ENCODE measurements at places on chromosomes 2 and 18. TPM values are rescaled to one million over a fixed set of nuclear protein-coding genes. Genes with fewer than 3 reads are reported as not detected.

DNA sequence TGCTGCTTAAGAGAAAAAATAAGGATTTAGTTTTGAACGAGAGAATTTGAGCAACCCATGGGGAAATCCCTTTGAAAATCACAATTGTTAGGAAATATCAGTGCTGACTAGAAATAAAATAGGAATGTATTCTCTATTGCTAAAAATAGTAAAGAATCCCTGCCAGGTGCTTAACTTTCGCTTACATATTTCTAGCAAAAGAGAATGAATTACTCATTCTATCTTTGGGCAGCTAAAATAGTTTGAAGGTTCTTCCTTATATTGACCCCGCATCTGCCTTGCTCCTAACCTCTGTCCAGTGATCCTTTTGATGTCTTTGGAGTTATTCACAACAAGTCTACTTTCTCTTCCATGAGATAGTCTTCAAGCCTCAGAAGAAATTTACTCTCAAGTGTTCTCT is 103.8 kb downstream of the PLCL1 start:
- no peaks in the 10 kb centered on the region for H3K36me3 ChIP-seq
- H3K4me1 ChIP-seq, result peaks cover 7% of the 10 kb centered on the region
- H3K27me3 ChIP-seq, result no peaks in the 10 kb centered on the region
- no peak overlapping the region for H3K27ac ChIP-seq

DNA sequence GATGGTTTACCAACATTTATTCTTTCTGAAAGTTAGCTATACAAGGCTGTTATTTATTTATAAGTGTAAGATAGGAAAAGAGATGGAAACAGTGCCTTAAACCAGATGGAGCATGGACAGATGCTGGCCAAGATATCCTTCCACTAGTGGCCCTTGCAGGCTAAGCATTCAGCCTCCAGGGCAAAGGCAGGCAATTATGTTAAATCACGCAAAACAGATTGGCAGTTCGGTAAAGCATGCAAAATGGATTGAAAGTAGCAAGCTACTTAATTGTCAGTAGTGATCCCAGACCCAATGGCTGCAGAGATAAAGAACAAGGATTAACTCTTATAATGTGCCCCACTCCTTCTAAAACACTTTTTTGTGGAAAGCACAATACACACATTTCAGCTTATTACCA is 105.4 kb upstream of the MAP4K3 start:
- no peak overlapping the region for H3K4me3 ChIP-seq
- H3K4me1 ChIP-seq, result peaks cover 10% of the 10 kb centered on the region
- H3K36me3 ChIP-seq, result no peaks in the 10 kb centered on the region
- no peak for DNase-seq
- H3K27ac ChIP-seq, result no peak overlapping the region

The LGALSL gene
- total RNA-seq, result 8.7 TPM

GRCh38 chr2:220103596-220103995 is 476.2 kb downstream of the SLC4A3 start:
- H3K36me3 ChIP-seq, result no peaks in the 10 kb centered on the region
- no peak for DNase-seq
- peaks cover 28% of the 10 kb centered on the region for H3K4me1 ChIP-seq

DNA sequence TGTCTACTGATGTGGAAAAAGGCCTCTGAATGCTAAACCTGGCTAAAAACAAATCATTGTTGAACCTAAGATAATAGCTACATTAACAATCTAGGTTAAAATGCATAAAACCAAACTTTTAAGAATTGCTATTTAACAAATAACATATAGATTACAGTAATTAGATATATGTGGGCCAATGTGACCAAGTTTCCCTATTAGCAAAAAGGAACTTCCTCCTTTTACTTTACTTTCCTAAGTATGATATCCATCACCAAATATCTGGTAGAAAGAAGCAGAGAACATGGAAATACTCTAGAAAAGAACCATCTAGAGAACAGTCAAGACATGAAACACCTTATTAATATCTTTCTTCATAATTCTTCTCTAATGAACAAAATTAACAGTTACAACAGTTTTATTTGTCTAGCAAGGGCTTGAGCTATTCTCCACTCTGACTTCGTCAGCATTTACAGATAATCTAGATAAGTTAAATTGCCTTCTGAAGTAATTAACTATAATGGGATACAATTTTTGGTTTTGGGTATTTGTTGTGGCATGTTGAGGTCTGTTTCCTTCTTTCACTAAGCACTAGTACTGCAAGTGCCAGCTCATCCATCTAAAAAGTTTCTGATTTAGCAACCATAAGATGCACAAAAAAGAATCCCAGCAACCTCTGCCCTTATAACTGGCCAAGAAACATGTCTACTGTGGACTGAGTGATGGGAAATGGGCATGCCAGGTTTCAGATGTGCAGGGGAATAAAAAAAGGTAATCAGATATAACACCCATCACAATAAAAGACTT is 53.3 kb downstream of the MEMO1 start:
- no peak overlapping the region for H3K4me3 ChIP-seq
- no peak overlapping the region for H3K27ac ChIP-seq
- H3K4me1 ChIP-seq, result no peaks in the 10 kb centered on the region
- DNase-seq, result no peak

DNA sequence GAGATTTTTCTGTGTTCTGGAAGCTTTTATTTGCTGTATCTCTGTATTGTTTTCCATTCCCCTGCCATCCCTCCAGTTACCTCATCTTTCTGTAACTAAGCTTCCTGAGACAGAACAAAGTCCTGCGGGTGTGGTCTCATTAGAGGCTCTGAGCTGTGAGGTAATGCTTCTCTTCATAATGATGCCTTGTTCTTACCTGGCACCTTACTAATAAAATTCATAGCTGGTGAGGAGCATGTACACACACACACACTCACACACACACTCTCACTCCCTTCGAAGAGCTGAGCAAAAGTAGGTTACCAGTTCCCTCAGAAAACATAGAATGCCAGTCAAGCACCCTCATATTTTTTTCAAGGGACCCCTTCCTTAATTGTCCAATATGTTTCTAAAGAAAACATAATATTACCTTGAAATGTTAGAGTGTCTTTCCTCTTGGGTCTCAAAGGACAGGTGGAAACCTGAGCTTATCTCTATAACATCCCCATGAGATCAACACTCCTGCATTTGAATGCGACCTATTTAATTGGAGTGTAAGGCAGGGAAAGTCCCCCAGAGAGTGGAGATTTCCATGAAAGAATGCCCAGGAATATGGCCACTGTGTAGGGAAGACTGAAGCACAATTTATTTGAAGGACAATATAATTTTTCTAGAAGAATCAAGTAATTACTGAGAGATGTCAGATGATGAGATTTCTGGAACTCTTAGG is 161.6 kb upstream of the NCK2 start:
- no peak for DNase-seq
- H3K27ac ChIP-seq, result no peak overlapping the region
- no peaks in the 10 kb centered on the region for H3K36me3 ChIP-seq

The RUFY4 gene
- not detected for total RNA-seq

- DNase-seq, result no peak
- no peaks in the 10 kb centered on the region for H3K4me1 ChIP-seq
- no peak overlapping the region for H3K4me3 ChIP-seq
- H3K27me3 ChIP-seq, result no peaks in the 10 kb centered on the region
- H3K27ac ChIP-seq, result no peak overlapping the region
- no peaks in the 10 kb centered on the region for H3K36me3 ChIP-seq
These were observed 123.2 kb downstream of the MC4R start for GRCh38 chr18:60249388-60249787.

The IL1RL1 gene
- 4.8 TPM for total RNA-seq

GRCh38 chr2:232761301-232761907 is 15.0 kb downstream of the KCNJ13 start:
- no peaks in the 10 kb centered on the region for H3K4me1 ChIP-seq
- H3K36me3 ChIP-seq, result peaks cover 17% of the 10 kb centered on the region
- H3K4me3 ChIP-seq, result no peak overlapping the region
- no peak overlapping the region for H3K27ac ChIP-seq
- DNase-seq, result no peak

The OLA1 gene
- total RNA-seq, result 52.9 TPM

The MGAT4A gene
- total RNA-seq, result 59.6 TPM

DNA sequence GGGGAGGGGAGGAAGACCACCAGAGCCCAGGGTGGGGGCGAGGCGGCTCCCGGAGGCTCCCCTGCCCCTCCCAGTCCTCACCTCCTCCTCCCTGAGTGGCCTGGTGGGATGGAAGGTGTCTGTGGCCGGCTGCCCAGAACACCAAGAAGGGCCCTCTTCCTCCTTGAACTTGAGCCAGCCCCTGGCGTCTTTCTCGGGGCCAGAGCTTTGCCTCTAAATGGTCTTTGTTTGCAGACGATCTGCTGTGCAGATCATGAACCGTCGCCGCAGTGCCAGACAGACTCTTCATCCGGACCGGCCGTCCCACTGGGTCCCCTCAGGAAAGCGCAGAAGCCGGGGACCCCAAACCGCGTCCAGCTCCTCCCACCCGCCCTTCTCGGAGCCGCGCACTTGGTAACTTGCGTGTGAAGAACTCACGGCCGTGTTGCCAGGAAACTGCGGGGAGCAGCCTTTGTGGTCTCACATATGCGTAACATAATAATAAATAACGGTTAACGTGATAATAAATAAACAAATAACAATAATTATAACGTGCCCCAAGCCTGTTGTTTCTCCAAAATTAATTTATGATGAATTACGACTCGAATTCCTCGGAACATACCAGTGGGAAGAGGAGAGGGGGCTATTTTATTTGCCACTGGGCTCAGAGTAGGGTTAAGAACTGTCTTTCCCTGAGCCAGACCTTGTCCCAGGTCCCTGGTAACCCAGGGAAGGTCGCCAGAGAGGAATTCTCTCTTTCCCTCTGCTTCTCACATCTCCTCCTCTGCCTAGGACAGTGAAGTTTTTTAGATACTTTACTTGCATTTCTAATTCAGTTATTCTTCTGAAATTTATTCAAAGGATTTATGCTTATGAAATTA is 41.0 kb downstream of the PTGR3 start:
- H3K4me1 ChIP-seq, result peaks cover 5% of the 10 kb centered on the region
- no peaks in the 10 kb centered on the region for H3K27me3 ChIP-seq
- peak overlapping the region; percentile 65 for H3K27ac ChIP-seq
- no peaks in the 10 kb centered on the region for H3K36me3 ChIP-seq

Measured in thyroid gland (tissue), 4 donors.